ENCODE measurements at places on chromosomes 16 and 17.

DNA sequence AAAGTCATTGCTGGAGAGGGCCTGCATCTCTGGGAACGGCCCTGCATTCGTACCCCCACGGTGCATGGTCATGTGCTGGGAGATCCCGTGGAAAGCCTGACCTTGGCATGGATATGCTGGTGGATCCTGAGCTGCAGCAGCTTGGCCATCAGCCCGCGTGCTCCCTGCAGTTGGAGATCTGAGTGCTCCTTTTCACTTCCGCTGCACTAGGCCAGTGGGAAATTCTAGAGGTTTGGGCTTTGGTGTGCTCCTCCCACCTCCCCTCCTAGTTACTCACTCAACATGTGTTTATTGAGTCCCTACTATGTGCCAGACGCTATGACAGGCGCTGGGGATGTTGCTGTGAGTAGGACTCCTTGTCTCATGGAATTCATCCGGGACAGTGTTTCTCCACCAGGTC lies 91.1 kb downstream of the RGS9 start:
- DNase-seq = no peak

DNA sequence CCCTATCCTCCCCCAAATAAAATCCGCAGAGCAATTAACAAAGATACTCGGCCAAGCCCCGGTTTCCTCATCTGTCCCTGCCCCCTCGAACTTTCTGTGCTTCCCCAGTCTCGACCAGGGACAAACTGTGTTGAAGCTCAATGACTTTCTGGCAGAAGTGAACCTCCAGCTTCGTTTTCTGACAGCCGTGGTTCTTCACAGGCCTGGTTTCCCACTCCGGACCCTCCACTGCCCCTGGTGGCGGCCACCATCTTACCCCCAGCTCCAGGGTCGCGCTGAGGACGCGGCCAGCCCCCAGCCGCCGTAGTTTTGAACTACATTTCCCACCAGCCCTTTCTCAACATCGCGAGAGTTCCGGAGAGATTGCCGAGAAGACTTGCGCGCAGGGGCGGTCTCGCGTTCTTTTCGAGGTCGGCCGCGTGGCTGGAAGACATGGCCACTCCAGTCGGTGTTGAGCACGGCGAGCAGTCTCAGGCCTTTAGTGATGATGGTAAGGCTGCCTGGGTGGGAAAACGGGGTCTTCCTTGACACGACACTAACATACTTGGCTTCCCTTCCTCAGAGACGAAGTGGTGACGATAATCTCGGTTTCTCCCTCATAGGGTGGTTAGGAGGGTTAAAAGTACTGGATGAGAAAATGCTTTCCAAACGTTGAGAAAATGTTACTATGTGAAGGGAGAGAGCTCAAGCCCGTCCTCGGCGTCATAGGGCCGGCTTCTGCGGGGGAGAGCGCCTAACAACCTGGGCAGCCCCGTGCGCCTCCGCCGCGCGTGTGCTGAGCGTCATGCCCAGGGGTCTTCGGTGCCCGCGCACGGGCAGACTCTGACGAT lies 17.7 kb downstream of the PRCD start:
- peak; percentile 100 for DNase-seq

- DNase-seq = no peak
Observed at GRCh38 chr17:66466840-66467367, 164.5 kb downstream of the PRKCA start.

DNA sequence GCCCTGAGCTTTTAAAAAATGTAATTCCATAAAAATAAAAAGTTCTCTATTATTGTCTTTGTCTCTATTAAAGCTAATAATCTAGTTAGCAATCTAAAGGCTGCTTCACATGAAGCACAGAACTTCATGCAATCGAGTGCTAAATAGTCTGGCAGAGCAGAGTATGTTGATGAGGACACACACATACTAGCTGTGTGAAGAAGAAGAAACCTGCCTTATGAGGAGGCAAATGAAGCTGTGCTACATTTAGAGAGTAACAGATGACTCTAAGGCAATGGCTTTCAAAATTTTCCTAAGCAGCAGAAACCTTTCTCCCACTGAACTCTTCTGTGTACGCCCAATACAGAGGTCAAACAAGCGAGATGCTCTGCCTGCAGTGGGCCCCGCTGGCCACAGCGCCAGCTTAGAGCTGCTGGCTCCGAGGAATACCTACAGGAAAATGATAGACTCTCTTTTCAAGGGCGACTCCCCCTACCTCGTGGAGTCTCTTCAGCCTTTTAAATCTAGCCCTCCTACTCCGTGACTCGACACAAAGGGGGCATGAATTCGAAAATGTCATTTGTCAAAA lies 39.2 kb downstream of the GNA13 start:
- no peak for DNase-seq

- no peak for DNase-seq
Observed at GRCh38 chr16:3610698-3611145, 684 bp downstream of the SLX4 start.

DNA sequence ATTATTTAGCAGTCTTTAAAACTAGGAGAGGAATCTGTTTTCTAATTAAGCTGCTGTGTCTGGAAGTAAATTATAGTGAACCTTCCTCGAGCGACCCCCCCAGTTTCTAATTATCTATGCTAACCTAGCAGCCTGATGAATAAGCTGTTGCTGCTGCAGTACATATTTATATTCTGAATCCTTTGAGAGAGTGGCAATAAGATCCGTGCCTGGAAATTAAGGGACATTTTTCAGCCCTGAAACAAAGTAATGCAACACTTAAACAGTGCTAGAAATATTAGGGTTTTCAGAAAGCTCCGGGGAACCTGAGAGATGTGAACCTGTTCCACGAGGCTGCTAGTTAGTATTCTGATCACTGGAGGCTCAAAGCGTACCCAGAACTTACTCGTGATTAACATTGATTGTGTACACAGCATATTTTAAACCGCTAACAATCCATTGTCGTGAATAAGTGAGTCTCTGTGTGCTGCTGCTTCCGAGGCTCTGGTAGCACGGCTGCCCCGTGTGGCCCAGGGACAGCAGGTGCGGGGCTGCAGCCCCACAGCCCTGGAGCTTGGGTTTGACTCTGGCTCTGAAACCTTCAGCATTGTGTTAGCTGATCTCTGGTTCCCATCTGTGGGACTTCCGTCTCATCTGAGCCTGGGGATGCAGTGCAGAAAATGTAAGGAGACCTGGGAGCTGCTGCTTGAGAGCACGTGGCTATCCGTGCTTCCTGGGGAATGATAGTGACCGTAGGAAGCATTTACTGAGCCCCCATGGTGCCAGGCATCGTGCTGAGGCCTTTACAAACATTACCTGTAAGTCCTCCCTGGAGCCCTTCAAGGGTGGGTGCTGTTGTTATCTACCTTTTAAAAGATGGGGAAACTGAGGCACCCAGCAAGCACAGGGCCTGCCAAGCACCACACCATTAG lies 190.9 kb upstream of the CHMP6 start:
- no peak for DNase-seq

- DNase-seq = no peak
Observed at GRCh38 chr16:22621586-22622155, 111.0 kb downstream of the NPIPB5 start.

- no peak for DNase-seq
Observed at GRCh38 chr17:27463235-27463677, 7.0 kb downstream of the KSR1 start.

GRCh38 chr17:35893751-35894150 lies 13.6 kb upstream of the CCL5 start:
- DNase-seq = no peak

DNA sequence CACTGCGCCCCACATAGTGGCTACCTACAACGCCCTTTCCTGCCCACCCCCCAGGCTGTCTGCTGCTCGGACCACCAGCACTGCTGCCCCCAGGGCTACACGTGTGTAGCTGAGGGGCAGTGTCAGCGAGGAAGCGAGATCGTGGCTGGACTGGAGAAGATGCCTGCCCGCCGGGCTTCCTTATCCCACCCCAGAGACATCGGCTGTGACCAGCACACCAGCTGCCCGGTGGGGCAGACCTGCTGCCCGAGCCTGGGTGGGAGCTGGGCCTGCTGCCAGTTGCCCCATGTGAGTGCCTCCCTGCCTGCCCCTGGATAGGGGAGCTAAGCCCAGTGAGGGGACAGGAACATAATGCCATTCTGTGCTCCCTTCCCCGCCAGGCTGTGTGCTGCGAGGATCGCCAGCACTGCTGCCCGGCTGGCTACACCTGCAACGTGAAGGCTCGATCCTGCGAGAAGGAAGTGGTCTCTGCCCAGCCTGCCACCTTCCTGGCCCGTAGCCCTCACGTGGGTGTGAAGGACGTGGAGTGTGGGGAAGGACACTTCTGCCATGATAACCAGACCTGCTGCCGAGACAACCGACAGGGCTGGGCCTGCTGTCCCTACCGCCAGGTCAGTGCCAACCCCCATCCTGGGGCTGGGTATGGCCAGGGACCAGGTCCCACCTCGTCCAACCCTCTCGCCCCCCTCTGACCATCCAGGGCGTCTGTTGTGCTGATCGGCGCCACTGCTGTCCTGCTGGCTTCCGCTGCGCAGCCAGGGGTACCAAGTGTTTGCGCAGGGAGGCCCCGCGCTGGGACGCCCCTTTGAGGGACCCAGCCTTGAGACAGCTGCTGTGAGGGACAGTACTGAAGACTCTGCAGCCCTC lies 7.1 kb downstream of the GRN start:
- DNase-seq = no peak

DNA sequence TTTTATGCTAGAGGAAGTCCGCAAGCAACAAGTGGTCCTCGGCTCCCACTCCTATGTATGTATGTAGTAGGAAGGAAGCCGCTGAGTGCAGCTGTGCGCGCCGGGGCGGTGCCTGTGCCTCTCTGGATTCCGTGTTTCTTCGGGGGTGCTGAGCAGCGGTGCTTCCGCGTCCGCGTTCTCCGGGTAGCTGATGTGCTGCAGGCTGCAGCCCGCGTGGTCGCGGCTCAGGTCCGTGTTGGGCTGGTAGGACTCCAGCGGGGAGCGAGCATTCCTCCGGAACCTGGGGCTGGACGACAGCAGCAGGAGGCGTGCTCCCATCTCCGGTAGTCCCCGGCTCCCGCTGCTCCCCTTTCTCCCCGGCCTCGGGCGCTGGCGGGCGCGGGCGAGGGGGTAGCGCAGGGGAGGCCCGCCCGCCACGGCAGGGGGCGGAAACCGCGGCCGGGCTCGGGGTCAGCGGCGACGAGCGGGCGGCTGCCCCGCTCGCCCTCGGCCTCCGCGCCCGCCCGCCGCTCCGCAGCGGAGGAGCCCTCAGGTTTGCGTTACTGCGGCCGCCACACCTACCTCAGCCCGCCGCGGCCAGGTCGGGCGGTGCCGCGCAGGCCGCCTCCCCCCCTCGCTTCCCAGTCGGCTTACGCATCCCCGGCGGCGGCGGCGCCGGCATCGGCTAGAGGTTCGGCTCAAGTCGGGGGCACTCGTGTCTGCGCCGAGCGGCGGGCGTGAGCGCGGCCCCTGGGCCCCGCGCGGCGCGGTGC lies 487 bp downstream of the C17orf67 start:
- DNase-seq = peak; percentile 86

GRCh38 chr16:30535106-30535776 lies 583 bp upstream of the ZNF747 start:
- DNase-seq = peak; percentile 66

DNA sequence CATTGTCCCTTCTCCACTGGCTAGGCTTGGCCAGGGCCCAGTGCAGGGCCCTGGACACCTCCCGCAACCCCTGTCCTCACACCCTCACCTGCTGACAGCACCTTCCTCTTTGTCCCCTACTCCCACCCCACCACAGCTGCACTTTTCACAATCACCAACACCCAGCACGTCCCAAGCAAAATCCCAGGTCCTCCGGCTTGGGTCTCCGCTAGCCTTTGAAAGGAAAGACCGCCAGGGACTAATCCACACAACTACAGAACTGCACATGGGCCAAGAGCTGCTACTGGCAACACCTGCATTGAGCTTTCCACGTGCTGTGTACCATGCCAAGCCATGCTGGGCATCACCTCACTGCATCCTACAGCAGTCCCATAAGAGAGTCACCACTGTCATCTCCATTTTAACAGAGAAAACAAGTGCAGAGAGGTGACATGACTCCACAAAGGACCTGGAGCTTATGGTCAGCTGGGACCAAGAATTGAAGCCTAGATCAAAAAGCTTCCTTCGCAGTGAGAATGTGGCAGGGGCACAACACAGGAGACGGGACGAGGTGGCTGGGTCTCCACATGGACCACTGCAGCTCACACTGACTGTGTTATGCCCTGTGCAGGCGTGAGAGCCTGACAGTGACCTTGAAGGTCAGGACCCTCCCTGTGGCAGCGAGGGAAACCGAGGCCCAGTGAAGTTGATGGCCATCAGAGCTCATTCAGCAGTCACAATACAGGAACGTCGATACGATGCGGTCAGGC lies 22.5 kb downstream of the FBXO31 start:
- no peak for DNase-seq

GRCh38 chr17:48998587-48999440 lies 1.6 kb downstream of the IGF2BP1 start:
- peak; percentile 43 for DNase-seq

- DNase-seq = peak; percentile 29
Observed at GRCh38 chr17:9291912-9292560, 270.7 kb downstream of the NTN1 start.

DNA sequence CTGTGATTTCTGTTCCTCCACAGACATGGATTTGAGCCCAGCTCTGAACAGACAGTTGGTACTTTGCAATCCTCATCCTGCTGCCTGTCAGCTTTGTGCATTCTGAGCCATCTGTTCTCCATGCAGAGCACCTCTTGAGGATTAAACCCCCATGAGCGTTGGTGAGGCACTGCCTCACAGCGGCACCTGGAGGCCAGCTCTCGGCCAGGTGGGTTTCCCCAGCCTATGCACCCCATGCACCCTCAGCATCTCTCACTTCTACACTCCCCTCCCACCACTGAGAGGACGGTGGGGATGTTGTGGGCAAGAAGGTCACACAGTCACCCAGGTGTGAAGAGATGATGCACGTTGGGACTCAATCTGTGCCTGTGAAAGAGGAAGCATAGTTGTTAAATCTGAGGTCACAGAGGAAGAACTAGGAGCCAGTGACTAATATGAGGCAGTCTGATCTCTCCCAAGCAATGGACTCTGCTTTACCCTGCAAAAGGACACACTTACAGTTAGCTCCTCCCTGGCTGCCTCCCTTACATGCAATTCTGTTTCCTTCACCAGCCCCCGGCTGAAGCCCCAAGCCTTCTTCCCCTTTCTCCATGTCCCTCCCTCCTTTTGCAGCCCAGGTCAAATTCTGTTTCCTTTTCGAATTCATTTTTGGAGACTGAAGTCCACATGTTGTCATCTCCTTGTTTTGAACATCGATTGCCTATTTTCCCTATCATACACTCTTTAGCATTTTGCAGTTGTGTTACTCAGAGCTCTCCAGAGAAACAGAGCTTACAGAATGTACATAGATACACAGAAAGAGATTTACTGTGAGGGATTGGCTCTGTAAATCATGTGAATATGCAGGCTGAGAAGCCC lies 58.5 kb downstream of the HS3ST3B1 start:
- peak; percentile 99 for DNase-seq

DNA sequence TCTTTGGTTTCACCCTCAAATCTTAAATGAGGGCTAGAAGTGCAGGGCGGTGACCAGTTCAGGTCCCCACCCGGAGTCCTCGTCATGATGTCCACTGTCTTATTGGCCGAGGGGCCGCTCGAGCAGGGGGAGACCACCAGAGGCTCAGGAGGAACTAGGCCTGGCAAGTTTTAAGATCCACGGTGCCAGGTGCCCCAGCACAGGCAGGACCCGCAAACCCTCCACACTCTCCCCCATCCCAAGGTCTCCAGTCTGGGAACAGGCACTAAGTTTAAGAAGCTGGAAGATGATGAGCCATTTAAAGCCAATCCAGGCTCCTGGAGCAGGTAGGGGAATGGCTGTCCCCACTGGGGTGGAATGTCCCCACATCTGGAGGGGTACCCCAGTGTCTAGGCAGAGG lies 4.1 kb downstream of the DLX3 start:
- DNase-seq = no peak
